ENCODE measurements at places on chromosomes 13 and 19. TPM values are rescaled to one million over a fixed set of nuclear protein-coding genes. Genes with fewer than 3 reads are reported as not detected.
A peak's percentile ranks its signal among the peaks of the same experiment; 100 is the strongest.

DNA sequence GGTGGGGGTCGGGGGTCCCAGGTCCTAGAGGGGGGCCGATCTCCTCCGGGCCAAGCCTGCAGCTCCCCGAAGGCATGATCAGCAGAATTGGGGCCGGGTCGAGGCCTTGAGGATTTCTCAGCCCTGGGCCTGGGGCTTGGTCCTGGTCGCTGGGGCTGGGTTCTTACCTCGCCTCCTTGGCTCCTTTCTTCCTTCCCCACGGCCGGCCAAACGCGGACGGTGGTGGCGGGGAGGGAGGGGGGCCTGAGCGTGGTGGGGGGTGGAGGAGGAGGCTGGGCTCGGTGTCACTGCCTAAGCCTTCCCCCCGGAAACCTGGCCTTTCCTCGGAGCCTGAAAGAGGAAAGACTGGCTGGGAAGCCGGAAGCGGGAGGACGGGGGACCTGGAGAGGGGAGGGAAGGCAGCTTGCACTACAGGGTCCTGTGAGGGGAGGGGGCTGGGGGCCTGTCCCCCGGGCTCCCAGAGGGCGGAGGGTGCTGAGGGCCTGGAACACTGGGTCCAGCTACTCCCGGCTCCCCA lies at the start of gene ZNF579:
Gene ZNF579, minus strand, starts transcription at position 221 of the 517 bp plus-strand sequence. CDS start 1,209 bp downstream, outside the sequence.
- DNase-seq, result peak; percentile 91

- no peak for DNase-seq
Measured at GRCh38 chr13:94188201-94188854, 291.2 kb downstream of the DCT start.

DNA sequence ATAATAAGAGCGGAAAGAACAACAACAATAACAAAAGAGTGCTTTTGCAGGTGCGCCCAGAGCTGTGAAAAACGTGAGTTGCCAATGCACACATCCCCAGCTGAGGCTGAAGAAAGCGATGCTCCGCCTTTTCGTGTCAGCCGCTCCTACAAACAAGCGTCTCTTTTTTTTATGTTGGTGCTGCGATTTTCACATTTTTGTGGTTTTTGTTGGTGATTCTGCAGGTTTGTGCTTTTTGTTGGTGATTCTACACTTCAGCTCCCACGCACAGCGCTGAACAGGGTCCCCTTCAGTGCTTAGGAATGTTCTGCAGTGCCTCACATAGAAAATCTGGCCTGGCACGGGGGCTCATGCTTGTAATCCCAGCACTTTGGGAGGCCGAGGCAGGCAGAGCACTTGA lies 7.3 kb upstream of the SBK3 start:
- no peak for DNase-seq

DNA sequence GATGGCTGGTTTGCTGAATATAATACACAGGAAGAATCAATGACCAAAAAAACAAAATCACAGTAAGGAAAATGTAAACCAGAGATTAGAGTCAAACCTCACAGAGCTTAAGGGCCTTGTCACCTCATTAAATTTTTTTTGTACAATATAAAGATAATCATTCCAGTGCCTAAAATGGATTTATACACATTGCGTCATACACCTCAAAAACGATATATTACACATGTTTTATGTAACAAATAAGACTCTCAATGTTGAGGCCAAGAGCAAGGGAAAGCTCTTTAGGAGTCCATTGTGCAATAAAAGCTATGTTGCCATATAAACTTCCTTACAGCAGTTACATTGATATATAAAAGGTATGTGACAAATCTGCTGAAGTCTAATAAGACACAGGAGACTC lies 856.7 kb upstream of the SLITRK1 start:
- no peak for DNase-seq

GRCh38 chr13:34993470-34993869 lies 51.4 kb downstream of the NBEA start:
- DNase-seq, result no peak

- no peak for DNase-seq
Measured at GRCh38 chr13:70736622-70737317, 628.5 kb upstream of the KLHL1 start.

DNA sequence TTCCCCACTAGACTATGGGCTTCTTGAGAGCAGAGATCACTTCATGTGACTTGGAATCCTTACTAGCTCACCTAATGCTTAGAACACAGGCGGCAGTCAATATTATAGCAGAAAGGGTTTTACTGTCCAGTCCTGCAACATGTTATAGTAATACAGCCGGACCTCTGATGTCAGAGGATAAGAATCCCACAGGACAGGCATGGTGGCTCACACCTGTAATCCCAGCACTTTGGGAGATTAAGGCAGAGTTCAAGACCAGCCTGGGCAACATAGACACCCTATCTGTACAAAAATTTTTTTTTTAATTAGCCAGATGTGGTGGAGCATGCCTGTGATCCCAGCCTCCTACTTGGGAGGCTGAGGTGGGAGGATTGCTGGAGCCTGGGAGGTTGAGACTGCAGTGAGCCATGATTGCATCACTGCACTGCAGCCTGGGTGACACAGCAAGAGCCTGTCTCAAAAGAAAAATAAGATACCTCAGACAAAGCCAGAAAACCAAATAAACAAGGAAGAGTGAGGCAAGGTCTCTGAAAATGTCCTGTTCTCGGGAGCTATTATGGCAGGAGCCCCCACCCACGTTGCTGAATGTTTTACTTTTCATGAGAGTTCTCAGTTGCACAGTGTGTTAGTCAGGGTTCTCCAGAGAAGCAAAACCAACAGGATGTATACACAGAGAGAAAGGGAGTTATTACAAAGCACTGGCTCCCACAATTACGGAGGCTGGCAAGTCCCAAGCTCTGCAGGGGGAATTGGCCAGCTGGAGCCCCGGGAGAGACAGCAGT lies 100.8 kb downstream of the UBL3 start:
- no peak for DNase-seq

GRCh38 chr13:76929851-76930374 lies 18.4 kb upstream of the ACOD1 start:
- no peak for DNase-seq

GRCh38 chr13:96490496-96490989 lies 400.6 kb downstream of the HS6ST3 start:
- DNase-seq, result no peak

DNA sequence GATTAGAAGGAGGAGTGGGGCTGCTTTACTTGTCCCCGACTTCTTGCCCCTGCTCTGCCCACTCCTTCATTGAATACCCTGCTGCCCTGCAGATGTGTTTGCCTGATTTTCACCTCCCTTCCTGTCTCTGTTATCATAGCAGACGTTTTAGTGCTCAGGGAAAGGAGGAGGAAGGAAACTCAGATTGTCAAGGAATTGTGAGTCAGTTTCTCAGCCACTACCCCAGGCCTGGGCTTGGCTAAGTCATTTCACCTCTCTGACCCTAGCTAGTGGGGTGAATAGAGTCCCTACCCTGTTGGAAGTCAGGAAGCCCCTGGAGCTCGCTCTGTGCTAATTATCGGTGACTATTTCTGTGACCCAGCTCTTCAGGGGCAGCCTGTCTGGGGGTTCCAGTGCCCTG lies 3.9 kb downstream of the BCKDHA start:
- DNase-seq, result no peak

DNA sequence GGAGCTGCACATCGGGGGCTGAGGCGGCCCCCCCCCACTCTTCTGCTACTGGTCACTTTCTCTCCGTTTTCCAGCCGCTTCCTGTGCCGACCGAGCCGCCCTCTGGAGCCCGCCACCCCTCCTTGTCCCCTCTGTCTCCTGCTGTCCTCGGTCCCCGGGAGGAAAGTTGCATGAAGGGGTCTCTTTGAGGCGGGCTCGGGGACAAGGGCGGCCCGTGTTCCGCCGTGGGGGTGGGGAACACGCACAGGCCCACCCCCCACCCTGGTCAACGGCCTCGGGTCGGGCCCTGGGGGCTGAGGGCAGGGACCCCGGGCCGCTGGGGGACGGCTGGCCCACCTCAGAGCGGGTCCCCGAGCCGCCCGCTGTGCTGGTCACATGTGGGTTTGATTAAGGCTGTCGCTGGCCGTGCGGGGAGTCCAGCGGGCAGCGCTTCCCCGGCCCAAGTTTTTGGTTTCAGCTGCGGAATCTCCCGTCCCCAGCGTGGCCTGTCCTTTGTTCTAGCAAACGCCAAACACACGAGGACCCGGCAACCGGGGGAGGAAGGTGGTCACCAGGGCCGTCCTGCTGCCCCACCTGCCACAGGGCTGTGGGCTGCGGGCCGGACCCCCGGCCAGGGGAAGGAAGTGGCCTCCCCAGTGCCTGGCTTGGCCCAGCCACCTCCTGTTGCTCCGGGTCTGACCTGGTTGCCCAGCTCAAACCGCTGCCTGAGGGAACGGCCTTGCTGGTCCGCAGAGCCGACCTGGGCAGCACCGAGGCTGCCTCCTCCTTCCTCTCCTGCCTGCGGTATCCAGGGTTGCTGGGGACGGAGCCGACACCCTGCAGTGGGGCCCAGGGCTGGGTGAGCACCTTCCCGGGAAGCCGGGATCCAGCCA lies 1.9 kb downstream of the EFNA2 start:
- no peak for DNase-seq

- DNase-seq, result no peak
Measured at GRCh38 chr19:17755977-17756670, 4.8 kb downstream of the FCHO1 start.

DNA sequence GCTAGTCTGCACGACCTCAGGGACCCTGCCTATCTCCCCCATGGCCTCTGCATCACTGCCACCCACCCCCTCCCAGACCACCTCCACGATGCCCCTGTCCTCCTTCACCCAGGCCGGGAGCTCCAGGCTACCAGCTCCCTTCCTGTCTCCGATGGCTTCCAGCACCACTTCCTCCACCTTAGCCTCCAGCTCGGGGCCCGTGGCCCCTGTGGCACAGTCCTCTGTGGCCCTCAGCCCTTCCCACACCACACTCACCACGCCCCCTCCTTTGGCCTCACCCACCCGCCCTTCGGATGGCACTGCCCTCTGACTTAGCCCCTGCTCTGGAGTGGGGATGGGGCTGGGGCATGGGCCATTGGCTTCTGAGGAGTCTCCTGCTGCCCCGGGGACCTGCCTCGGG lies 7.2 kb downstream of the PALM3 start:
- no peak for DNase-seq

- DNase-seq, result no peak
Measured at GRCh38 chr19:7265963-7266362, 28.3 kb downstream of the INSR start.

DNA sequence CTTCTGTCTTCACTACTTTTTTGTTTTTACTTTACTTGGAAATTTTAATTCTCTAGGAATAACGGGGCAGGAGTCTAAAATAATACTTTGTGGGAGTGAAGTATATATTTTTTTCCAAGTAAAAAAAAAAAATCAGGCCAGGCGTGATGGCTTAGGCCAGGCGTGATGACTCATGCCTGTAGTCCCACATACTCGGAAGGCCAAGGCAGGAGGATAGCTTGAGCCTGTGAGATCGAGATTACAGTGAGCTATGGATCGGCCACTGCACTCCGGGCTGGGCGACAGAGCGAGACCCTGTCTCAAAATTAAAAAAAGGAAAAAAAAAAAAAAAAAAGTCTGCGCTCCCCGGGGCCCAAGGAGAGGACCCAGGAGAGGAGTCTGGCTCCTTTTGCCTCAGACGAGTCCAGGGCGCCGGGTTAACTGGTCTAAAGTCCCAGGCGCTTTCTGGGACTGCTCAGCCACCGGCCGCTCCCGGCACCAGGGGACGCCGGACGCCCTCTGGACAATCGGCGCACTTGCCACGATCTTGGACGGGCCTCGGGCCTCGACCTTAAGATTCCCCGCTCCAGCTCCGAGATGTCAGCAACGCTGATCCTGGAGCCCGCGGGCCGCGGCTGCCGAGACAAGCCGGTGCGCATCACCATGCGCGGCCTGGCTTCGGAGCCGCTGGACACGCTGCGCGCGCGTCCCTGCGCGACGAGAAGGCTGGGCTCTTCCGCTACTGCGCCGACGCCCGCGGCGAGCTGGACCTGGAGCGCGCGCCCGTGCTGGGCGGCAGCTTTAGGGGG lies 2.7 kb upstream of the ZFP82 start:
- no peak for DNase-seq

GRCh38 chr13:41061914-41062837 lies 867 bp downstream of the WBP4 start:
- no peak for DNase-seq

GRCh38 chr13:96020155-96020575 lies 33.0 kb downstream of the UGGT2 start:
- DNase-seq, result no peak

- no peak for DNase-seq
Measured at GRCh38 chr19:10566658-10567410, 1.0 kb upstream of the KRI1 start.

- peak; percentile 91 for DNase-seq
Measured at GRCh38 chr19:8367327-8368001, 3.5 kb downstream of the ANGPTL4 start.

DNA sequence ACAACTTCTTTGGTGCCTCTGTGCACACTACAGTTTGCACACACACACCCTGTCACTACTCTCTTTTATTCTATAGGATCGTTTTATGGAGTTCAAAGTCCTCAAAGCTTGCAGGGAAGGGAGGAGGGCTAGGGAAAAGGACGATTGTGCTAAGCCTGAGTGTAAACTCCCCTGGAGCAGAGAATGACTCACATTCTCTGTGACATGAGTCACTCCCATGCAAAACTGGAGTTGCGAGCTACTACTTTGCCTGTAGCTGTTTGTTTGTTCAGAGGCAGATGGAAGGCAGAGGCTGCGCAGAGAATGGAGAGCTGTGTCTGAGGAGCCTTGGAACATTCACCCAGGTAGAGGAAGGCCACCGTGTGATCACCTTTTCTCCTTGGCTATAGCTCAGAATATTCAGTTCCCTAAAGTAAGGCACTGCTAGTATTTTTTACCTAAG lies 80.5 kb upstream of the MBNL2 start:
- no peak for DNase-seq

DNA sequence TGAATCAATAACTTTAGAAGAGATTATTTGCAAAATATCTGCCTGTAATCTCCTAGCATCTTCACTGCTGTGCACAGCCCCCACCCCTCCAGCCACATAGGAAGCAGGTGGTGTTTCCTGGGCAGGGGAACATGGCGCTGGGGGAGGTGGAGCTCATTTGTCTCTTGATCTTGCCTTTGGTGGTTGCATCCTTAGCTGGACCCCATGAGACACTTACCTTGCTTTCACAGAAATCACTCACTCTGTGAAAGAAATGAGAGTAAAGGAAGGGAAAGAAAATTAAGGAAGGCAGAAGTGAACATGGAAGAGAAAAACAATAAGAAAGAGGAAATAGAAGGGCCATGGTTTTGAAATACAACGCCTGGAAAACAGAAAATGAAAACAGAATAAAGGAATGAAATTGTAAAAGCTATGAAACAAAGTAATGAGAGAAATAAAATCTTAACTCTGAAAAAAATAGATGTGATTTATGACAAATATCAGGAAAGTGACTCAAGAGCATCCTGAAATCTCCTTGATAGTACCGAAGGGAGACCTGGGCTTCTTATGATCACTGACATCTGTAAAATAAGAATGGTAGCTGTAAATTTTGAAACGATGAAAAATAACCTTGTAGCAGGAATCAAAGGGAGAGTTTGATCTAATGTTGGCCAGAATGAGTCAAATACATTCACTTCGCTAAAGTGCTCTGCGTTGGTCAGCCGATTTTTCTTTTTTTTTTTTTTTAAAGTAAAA lies 17.2 kb upstream of the RNASEH2B start:
- DNase-seq, result no peak

GRCh38 chr19:44260343-44260681 lies 626 bp downstream of the ZNF233 start:
- no peak for DNase-seq

Gene LGALS13
- not detected for total RNA-seq

Gene IZUMO2
- total RNA-seq, result not detected

Gene CDX2
- total RNA-seq, result not detected

Gene APOC4
- not detected for total RNA-seq

Gene ZNF8
- total RNA-seq, result 6.2 TPM

Gene F2RL3
- 0.70 TPM for total RNA-seq

Gene COL4A2
- total RNA-seq, result 165 TPM

Gene PGLYRP1
- 0.59 TPM for total RNA-seq

Gene LRRC25
- total RNA-seq, result 2.5 TPM

Gene SERP2
- total RNA-seq, result 7.9 TPM

Gene NOTCH3
- 60.0 TPM for total RNA-seq

Gene KASH5
- total RNA-seq, result not detected
